Bone marrow (tissue), 2 donors: ENCODE measurements at places on chromosomes 7 and 10.

GRCh38 chr10:111072232-111072631, 4.6 kb upstream of the ADRA2A start:
- DNase-seq = no peak

GRCh38 chr7:131692131-131692960, 135.9 kb upstream of the PODXL start:
- no peak for DNase-seq

GRCh38 chr10:49713266-49713665, 33.8 kb downstream of the C10orf53 start:
- no peak for DNase-seq

DNA sequence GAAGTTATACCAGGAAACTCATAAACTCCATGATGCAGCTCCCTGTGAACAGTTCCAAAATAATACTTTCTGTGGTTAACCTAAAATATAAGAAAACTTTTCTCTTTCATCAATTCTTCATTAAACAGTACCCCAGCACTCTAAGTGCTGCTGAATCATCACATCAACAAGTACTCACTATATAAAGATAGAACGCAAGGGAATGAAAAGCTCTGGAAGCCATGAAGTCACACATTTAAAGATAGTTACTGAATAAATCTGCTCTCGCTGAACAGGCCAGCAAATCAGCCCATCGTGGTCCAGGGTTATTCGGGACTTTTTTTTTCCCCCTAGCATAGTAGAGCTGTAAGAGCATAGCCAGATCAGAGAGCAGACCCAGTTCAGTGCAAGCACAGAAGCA, 254.3 kb downstream of the IPMK start:
- DNase-seq = no peak

DNA sequence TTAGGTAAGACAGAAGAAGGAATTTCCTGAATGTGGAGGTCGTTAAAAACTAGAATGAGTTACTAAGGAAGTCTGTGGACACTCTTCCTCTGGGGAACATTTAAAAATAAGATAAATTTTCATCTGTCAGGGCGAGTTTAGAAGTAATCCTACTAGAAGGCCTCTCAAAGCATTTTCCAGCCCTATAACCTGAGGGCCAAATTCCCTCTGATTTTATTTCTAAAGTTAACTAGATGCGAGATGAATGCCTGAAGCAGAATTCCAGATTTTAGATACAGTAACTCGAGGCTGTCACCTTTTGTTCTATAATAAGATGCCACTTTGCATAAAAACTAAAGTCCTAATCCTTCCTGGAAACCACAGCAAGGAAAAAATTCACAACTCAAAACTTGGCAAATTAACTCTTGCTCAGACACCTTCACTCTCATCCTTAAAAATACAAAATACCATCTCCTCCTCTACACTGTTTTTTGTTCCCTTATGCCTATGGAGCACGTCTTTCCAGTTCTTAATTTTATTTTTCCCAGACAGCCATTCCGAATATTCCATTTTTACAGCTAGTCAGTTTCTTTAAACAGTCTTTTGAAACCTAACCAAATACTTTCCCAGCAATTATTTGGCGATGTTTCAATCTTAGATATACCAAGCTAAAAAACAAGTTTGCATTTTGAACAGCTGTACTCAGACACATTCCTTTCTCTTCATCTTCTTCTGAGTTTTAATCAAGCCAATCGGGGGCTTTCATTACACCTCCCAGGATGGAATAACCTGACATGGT, 420.7 kb upstream of the NFE2L3 start:
- DNase-seq = no peak

DNA sequence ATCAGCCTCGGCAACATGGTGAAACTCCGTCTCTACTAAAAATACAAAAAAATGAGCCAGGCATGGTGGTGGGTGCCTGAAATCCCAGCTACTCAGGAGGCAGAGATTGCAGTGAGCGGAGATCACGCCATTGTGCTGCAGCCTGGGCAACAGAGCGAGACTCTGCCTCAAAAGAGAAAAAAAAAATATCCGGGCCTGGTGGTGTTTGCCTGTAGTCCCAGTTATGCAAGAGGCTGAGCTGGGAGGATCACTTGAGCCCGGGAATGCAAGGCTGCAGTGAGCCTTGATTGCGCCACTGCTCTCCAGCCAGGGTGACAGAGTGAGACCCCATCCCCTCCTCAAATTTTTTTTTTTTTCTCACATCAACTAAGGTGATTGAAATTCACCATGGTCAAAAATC, 42.8 kb downstream of the CDC123 start:
- no peak for DNase-seq

DNA sequence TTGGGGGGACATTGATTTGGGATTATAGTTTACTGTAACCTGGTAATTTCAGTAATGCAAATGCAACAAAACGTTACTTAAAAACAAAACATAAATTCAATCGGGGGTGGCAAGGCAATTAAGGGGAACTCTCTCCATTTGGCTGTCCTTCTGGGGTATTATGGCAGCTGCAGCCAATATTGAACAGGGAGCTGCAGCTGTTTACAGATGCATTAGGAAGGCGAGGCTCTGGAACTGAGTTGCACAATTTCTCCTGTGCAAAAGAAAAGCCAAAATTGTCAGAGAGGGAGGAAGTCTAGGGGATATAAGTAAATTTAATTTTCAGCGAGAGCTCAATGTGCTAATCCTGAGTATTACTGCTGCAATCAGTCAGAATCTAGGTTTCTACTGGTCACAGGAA, 36.1 kb downstream of the NEUROD6 start:
- DNase-seq = no peak

DNA sequence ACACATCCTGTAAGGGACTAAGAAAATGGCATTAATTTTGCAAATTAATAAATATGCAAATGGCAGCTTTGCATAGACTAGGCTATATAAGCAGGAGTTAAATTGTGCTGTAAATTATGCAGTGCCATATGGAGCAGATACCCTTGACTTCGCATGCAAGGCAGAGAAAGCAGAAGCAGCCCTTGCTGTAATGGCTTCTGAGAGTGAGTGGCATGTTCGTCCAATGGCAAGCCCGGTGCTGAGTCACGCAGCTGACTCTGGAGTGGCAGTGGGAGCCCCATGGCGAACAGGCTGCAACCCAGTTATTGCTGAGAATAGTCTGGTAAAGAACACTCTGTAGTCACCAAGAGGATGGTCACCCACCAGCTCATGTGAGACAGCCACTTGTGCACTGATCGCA, 1186.5 kb downstream of the TYW1 start:
- DNase-seq = no peak

GRCh38 chr7:114534953-114535352, 120.3 kb downstream of the FOXP2 start:
- no peak for DNase-seq

- no peak for DNase-seq
Measured at GRCh38 chr10:93383562-93383981, 98.6 kb downstream of the MYOF start.

- DNase-seq = no peak
Measured at GRCh38 chr10:71974489-71975021, 10.4 kb downstream of the CHST3 start.

DNA sequence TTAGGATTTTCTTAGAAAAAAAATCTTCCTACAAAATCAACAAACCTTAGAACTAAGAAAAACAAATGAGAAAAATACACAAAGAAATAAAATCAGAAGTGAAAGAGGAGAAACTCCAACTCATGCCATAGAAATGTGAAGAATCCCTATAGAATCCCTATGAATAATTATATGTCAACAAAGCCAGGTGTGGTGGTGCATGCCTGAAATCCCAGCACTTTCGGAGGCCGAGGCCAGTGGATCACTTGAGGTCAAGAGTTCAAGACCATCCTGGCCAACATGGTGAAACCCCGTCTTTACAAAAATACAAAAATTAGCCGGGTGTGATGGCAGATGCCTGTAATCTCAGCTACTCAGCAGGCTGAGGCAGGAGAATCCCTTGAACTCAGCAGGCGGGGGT, 27.1 kb downstream of the ACSM6 start:
- no peak for DNase-seq

DNA sequence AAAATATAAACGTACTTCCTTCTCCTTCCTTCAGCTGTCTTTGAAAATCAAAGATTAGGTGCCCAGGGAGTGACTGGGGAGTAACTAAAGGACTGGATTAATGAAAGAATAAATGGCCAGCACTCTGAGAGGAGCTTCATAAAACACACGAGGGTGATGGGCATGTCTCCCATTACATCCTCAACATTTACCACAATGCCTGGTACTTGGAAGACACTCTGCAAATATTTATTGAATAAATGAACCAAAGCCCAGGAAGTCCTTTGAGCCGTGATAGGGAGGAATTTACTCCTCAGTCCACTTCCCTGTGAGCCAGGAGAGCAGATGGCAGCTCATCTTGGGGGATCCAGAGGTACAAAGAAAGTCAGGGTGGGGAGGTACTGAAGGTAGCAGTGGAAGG, 96.3 kb downstream of the RAB11FIP2 start:
- no peak for DNase-seq

GRCh38 chr10:94613-95012, 40.6 kb upstream of the ZMYND11 start:
- DNase-seq = no peak

GRCh38 chr10:110772454-110773025, 99.2 kb upstream of the PDCD4 start:
- no peak for DNase-seq

GRCh38 chr10:81270051-81270450, 604.9 kb upstream of the NRG3 start:
- no peak for DNase-seq

DNA sequence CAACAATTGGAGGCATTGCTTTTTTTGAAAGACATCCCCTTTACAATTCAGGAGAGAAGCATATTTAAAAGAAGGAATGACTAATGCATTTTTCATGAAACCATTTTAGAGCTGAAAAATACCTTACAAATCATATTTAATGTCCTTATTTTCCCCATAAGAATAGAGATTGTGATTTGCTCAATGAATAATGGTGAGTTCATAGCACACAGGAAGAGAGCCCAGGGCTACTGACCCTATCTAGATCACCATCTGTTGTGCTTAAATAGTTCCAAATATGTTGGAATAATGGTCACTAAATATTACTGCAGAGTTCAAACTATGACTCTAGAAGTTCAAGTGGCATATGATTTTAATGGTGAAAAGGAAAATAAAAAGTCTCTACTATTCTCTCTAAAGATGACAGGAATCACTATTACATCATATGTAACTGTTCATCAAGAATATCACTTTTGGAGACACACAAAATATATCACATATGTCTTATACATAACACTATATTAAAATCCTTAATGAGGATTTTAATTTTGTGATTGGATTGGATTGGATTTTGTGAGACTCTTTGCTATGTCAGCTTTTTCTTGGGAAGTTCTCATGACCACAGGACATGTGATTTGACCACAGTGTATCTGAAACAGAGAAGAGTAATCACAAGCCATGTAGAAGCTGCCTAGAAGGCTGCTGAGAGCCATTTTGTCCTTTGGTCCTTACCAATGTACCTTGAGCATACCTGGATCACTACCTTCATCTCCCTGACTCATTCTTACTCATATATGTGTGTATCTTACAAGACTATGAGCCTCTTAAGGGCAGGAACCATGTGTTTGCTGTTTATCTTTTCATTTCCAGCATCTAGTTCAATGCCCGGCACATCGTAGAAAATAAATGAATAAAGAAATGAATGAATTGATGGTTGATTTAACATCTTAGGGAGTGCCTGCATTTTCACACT, 26.4 kb downstream of the SLC16A9 start:
- DNase-seq = no peak

DNA sequence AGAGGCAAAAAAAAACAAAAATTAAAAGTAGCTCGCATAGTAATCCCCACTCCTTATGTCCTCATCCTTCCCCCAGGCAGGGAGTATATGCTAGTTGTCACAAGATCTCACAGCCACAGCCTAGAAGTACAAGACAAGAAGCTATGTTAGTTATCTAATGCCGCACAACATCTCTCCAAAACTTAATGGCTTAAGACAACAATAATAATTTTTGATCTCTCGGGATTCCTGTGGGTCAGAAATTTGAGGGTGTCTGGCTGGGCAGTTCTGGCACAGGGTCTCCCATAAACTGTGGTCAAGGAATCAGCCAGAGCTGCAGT, 39.7 kb downstream of the CPVL start:
- no peak for DNase-seq

DNA sequence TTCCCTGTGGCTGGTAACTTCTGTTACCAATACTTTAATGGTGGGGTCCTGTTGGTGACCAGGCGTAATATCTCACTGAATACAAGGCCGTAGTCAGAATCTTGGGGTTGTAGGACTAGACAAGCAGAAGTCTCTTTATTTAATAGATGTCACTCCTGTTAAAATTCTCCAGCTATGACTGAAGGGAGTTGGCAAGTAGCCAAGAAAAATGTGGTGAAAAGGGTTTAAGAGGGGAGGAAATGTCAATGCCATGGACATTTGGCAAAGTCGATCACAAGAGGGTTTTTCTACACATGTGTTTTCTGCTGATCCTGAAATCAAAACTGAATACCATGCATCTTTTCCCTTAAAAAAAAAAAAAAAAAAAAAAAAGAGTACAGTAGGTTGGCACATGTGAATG, 533.5 kb downstream of the AUTS2 start:
- no peak for DNase-seq

GRCh38 chr7:15073301-15073700, 170.8 kb upstream of the DGKB start:
- DNase-seq = no peak
